ENCODE measurements at places on chromosomes 11 and 22.
A peak's percentile ranks its signal among the peaks of the same experiment; 100 is the strongest.

DNA sequence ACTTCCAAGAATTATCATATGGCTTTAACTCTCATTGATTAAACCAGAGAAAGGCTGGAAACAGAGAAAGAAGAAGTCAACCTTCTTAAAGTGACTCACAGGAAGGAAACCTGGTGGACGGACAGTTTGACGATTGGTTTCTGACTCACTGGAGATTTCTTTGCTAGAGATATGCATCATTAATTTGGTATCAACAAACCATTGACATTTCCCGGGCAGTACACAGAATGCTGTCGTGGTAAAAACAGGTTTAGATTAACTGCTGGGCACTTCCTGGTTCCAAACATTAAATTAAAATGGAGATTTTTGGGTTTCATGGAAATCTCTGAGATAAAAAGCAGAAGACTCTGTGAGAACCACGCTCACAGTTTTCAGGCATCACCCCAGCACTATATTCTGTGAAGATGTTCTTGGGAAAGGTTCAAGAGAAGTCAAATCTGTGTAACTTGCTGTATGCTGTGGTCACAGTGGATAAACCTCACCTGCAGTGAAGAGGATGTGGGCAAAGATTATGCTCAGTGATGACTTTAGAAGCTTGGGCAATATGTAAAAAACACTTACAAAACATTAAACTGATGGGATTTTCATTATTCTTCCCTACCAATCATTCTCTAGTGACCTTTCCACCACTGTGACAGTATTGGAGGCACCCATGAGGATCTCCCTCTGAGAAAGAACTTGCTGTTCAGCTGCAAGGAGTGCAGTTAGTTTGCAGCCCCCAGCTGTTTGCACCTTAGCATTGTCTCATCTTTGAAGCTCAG lies 61.1 kb upstream of the CD44 start:
- DNase-seq = peak; percentile 88

DNA sequence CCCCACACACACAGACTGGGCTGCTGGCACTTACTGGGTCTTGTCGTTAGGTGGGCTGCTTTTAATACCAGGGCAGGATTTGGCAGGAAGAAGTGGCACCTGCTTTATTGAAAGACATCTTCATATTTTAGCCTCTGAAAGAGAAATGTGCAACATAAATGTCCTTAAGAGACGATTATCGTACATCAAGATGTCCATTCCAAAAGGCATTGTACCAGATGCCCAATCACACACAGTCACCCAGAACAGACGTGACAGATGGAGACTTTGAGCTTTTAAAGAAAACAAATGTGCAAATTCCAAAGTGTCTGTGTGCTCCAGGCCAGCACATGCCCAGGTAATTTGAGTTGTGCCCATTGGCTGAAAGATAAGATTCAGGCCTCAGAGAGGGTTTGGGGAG lies 155.7 kb downstream of the RRAS2 start:
- no peak for DNase-seq

DNA sequence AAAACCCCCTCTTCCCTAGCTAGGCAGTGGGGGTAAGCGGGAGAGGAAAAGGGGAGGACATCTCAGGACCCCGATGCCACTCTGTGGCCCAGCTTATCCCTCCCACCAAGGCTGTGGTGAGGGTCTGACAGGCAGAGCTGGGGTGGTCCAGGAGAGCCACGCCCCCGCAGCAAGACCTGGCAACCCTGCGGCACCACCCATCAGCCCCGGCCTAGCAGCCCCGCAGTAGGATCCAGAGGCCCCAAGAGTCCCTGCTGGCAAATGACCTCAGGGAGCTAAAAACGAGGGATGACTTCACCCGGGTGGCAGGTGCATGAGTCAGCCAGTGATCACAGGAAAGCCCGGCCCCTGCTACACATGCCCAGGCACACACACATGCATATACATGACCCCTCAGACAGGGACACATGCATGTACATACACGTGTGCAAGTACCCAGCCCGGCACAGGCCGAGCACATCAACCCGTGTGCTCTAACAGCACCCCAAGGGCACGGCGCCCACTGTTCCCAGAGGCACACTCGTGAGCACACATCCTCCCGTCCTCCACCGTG lies 32.3 kb downstream of the ARVCF start:
- DNase-seq = no peak

GRCh38 chr22:29049655-29050263 lies 11.9 kb downstream of the C22orf31 start:
- DNase-seq = no peak

DNA sequence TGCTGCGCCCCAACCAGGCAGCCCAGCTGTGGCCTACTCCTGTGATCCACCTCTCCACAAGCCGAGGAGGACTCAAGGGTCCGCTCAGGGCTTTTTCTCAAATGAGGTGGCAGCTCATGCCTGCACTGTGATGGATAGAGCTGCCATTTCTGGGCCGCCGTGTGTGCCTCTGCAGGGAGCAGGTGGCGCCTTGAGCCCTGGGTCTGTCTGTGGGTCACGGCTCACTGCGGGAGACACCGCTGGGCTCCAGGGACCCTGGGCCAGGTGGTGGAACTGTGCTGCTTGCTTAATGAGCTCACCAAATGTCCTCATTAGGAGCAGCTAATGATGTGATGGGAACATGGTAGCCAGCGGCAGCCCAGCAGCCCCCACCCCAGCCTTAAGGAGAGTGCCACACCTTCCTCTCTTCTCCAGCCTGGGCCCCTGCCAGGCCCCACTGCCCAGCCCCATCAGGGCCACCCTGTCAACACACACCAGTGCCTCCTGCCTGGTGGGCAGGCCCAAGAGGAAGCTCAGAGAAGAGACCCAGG lies 50.8 kb downstream of the DHCR7 start:
- DNase-seq = no peak

- DNase-seq = no peak
Measured at GRCh38 chr11:86287468-86287796, 14.6 kb upstream of the HIKESHI start.

- no peak for DNase-seq
Measured at GRCh38 chr11:44326615-44327475, 16.9 kb upstream of the ALX4 start.

Data from CD4-positive, alpha-beta T cell treated with Interleukin-15 for 4 hours (primary cell).